Stromal cell of bone marrow (primary cell): ENCODE measurements at places on chromosomes 13 and 19.
A peak's percentile ranks its signal among the peaks of the same experiment; 100 is the strongest.

DNA sequence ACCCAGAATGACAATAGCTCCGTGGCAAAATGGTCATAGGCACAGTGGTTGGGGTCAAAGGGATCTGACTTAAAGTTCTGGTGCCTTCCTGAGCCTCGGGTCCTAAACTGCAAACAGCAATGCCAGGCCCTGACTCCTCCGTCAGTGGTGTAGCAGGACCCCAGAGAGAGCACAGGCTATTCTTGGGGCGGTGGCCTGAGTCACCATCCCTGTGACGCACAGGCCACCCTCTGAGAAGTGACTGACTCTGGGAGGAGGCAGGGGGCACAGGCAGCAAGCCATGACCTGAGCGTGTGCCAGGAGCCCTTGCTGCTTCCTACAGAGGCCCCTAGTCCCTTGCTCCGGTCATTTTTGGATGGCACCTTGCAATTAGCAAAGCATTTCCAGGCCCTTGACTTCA lies 18.7 kb downstream of the PLVAP start:
- no peak for DNase-seq

GRCh38 chr19:45801603-45802175 lies 9.0 kb upstream of the DMWD start:
- DNase-seq: no peak

DNA sequence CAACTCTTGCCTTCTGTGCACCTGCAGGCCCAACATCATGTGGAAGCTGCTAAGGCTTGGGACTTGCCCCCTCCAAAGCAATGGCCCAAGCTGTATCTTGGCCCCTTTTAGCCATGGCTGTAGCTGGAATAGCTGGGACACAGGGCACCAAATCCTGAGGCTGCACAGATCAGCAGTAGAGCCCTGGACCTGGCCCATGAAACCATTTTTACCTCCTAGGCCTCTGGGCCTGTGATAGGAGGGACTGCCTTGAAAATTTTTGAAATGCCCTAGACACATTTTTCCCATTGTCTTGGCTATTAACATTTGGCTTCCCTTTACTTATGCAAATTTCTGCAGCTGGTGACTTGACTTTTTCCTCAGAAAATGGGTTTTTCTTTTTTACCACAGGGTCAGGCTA lies 68.7 kb downstream of the ING1 start:
- no peak for DNase-seq

- DNase-seq: no peak
Observed at GRCh38 chr13:76709851-76710250, 176.4 kb downstream of the KCTD12 start.

GRCh38 chr13:32581177-32581786 lies 5.0 kb upstream of the PDS5B start:
- no peak for DNase-seq

- no peak for DNase-seq
Observed at GRCh38 chr13:57918086-57918485, 286.5 kb downstream of the PCDH17 start.

- no peak for DNase-seq
Observed at GRCh38 chr13:112724788-112725345, 35.0 kb downstream of the ATP11A start.

DNA sequence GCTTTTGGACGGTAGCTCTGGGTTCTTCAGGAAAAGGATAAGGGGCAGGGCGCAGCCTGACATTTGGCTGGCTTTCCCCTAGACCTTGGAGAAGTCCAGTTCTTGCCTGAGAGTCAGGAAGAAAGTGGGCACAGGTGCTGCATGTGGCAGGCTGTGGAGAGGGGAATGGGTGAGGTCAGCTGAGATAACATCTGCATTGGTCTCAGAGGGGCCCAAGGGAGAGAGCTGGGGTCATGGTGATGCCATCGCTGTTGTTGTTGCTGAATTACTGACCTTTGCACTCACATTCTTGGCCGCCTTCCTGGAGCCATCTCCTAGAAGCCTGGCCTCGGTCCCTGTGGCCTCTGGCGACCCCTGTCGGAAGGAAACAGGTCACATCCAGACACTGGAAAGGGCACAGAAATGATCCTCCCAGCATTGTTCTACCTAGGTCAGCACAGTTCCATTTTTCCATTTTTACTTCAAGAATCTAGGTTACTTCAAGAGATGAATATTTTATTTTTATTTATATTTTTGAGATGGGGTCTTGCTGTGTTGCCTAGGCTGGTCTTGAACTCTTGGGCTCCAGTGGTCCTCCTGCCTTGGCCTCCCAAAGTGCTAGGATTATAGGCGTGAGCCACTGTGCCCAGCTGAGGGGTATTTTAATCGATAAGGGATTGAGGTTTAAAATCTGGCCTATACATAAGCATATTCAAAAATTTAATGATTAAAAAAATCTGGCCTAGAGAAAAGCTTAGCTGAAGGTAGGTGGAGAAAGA lies 6.5 kb upstream of the LIPE start:
- no peak for DNase-seq

- DNase-seq: no peak
Observed at GRCh38 chr19:3405261-3405653, 38.9 kb downstream of the NFIC start.

GRCh38 chr19:48926909-48927308 lies 6.6 kb upstream of the DHDH start:
- DNase-seq: peak; percentile 98

GRCh38 chr13:76474356-76474755 lies 411.8 kb downstream of the KCTD12 start:
- DNase-seq: no peak

DNA sequence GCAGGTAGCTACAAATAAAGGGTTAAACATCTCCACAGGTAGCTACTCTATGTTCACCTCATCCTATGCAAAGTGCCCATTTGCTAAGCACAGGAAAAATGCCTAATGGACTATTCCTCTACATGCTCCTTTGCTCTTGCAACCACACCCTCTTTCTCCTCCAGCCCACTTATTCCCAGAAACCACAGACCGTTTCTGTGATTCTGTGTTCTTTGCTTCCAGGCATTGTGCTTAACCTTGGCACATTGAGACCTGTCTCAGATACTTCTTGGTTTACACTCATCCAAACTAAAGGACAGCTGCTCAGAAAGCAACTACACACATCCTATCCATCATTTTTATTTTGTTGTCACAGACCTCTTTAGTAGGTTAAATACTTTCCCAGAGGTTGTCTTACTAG lies 785.0 kb upstream of the MIR17HG start:
- no peak for DNase-seq

- no peak for DNase-seq
Observed at GRCh38 chr13:48646791-48647190, 6.9 kb upstream of the CYSLTR2 start.

- DNase-seq: no peak
Observed at GRCh38 chr19:19354007-19354406, 33.4 kb downstream of the MAU2 start.

GRCh38 chr13:51520524-51520923 lies 63.7 kb upstream of the WDFY2 start:
- DNase-seq: no peak

DNA sequence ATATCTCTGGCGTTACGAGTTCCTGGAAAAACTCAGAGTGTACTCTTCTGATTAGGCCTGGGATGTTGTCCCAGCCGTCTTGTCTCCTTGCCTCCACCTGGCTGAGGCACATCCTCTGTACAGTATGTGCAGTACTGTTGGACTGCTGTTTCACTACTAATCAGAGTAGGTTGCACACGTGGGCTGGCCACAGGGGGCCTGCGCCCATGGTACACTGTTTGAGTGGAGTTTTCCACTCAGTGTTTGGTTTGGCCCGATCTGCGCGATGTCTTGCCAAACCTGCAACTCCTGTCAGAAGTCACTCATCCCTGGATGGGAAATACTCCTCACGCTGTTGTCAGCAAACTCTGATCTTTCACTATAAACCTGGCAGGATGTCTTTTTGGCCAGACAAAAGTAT lies 189.6 kb upstream of the CSNK1A1L start:
- DNase-seq: peak; percentile 31

- no peak for DNase-seq
Observed at GRCh38 chr13:74103970-74104555, 30.1 kb downstream of the KLF12 start.

GRCh38 chr19:18710186-18710585 lies 26.7 kb downstream of the CRTC1 start:
- no peak for DNase-seq

GRCh38 chr19:58196901-58197616 lies 14.2 kb downstream of the ZNF274 start:
- DNase-seq: no peak

DNA sequence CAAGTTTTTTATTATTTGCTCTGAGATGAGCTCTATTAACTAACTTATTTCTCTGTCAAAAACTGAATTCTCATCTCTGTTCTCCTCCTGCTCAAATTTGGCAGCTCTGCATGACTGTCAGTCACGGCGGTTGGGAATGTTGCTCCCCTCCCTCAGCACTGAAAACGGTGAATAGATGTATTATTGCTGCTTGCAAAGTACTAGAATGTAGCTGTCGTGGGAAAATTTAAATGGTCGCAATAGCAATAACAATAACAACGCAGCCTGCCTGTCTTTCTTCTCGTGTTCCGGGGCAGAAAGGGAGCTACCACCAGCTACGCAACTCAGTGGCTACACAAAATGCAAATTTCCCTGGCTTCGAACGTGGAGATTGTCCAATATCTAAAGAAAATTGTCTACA lies 125.6 kb upstream of the FRY start:
- no peak for DNase-seq

GRCh38 chr19:917323-918151 lies at the start of gene KISS1R:
Gene KISS1R, plus strand, starts transcription at chr19:917333. Its CDS starts 170 bp downstream, at chr19:917503.
- no peak for DNase-seq

DNA sequence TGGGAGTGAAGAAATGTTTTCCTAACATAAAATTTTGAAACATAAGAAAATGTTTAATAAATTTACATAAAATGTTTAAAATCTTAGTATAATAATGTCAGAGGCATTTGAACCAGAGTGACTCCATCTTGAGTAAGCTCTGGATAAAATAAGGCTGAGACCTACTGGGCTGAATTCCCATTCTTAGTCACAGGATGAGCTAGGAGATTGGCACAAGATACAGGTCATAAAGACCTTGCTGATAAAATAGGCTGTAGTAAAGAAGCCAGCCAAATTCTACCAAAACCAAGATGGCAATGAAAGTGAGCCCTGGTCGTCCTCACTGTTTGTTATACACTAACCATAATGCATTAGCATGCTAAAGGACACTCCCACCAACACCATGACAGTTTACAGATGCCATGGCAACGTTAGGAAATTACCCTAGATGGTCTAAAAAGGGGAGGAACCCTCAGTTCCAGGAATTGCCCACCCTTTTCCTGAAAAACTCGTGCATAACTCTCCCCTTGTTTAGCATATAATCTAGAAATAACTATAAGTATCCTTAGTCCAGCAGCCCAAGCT lies 1184.0 kb downstream of the UQCRFS1 start:
- peak; percentile 8 for DNase-seq

- no peak for DNase-seq
Observed at GRCh38 chr13:30346153-30346788, 38.9 kb upstream of the KATNAL1 start.

GRCh38 chr13:25771641-25772478 lies 280.0 kb downstream of the SHISA2 start:
- no peak for DNase-seq

DNA sequence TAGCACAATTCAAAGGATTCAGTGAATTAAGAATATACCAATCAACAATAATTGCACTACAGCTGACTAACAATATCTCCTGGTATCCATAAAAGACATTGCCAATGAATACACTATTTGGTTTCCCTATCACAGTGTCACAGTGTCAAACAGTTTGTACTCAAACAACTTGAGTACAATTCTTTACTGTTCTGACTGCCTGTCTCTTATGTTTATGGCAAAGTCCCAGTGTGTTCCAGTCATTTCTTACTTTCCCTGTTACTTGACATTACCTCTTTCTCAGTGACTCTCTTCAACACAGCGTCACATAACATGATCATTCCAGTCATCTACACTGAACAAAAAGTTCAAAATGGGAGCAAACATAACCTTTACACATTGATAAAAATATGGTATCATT lies 21.2 kb upstream of the RNASEH2B start:
- DNase-seq: no peak

DNA sequence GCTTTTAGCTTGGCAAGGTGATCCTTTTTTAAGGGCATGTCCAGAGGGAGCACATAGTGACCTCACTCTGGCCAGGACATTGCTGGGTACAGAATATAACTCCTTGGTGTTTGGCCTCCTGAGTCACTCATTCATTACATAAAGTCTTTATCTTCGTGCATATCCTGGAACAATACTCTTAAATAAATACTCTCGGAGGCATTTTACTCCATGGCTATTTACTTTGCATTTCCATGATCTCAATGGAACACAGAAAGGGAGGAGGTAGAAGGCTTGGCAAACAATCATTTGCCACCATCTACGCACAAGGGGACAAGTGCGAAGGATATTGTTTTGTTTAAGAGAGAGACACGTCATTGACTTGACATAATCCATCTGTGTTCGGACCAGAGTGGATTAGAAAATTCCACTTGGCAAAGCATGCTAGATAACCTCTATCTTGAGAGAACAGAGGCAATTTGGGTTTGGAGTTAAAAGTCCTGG lies 210.0 kb downstream of the IRS2 start:
- no peak for DNase-seq

DNA sequence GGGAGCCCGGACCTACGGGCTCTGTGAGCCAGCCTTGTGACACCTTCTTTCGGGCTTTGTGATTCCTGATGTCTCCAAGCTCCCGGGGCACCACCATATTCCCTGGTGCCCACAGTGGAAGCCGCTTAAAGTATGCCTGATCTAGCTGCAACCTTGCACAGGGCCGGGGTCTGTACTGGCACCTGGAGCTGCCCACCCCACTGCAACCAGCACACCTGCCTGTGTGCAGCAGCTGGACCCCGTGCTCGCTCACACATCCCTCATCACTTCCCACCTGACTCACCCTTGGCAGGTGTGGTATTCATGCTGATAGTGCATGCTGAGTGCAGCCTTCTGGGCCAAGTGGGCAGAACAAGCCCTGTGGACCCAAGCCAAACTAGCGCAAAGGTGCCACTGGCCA lies 1981.1 kb upstream of the PCDH20 start:
- DNase-seq: no peak

GRCh38 chr19:40141551-40141950 lies 49.7 kb upstream of the MAP3K10 start:
- no peak for DNase-seq

- peak; percentile 96 for DNase-seq
Observed at GRCh38 chr13:36163809-36164308, 32.7 kb upstream of the DCLK1 start.

GRCh38 chr19:17942181-17942580 lies 9.4 kb downstream of the CCDC124 start:
- DNase-seq: no peak

DNA sequence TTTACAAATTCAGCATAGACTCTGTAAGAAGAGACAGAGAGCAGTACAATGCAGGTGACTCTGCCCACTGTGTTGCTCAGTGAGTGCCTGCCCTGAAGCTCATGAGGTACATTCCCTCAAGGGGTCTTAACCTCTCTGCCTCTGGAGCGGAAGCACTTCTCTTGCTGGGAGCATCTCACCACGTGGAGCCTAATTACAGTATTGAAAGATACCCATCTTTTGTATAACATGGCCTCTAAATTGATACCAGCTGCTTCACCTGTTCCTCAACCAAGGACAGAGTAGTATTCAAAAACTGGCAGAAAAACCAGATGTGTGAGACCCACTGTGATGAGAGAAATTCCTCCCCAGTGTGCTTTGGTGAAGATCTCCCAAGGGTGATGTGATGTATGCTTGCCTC lies 77.1 kb downstream of the SACS start:
- DNase-seq: no peak
